Left renal cortex interstitium (tissue), 4 donors: ENCODE measurements at places on chromosomes 1 and 21.

- no peak for DNase-seq
These were observed 92.5 kb downstream of the SLC25A24 start for GRCh38 chr1:108107658-108108057.

- DNase-seq: no peak
These were observed 8.8 kb upstream of the CAMSAP2 start for GRCh38 chr1:200729863-200730262.

DNA sequence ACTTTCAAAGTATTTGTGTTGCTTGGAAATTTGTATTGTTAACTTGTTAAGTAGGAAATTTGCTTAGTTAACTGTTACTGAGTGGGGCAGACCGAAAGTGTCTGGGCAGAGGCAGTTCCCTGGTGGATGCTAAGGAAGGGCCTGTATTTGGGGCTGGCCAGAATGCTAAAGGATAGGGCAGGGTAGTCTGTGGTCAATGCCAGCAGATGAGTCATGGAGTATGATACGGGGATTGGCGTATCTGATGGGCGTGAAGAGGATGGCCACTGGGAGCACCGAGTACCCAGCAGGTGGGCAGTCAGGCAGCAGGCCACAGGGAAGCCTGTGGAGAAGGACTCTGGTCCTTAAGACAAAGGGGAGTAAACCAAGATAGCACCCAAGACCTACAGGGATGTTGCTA, 46.6 kb upstream of the SCAF4 start:
- DNase-seq: no peak

DNA sequence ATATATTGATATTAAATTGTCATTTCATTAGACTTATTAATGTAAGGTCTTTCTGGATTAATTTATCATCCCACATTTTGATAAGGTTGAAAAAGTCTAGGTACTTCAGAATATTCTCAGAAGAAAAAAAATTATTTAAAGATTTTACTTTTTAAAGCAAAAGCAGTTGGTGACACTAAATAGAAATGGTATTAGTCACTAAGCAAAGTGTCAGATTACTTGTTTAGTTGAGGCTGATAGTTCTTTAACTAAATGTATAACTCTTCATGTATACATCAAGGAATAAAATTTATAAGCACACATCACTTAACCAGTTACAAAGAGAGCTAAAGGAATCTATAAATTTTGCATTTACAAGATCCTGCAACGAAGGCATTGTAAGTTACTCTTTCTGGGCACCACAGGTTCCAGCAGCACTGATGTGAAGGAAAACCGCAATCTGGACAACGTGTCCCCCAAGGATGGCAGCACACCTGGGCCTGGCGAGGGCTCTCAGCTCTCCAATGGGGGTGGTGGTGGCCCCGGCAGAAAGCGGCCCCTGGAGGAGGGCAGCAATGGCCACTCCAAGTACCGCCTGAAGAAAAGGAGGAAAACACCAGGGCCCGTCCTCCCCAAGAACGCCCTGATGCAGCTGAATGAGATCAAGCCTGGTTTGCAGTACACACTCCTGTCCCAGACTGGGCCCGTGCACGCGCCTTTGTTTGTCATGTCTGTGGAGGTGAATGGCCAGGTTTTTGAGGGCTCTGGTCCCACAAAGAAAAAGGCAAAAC, 101.1 kb downstream of the ADARB1 start:
- DNase-seq: no peak

- DNase-seq: no peak
These were observed 30.1 kb downstream of the SZT2 start for GRCh38 chr1:43419627-43420425.

DNA sequence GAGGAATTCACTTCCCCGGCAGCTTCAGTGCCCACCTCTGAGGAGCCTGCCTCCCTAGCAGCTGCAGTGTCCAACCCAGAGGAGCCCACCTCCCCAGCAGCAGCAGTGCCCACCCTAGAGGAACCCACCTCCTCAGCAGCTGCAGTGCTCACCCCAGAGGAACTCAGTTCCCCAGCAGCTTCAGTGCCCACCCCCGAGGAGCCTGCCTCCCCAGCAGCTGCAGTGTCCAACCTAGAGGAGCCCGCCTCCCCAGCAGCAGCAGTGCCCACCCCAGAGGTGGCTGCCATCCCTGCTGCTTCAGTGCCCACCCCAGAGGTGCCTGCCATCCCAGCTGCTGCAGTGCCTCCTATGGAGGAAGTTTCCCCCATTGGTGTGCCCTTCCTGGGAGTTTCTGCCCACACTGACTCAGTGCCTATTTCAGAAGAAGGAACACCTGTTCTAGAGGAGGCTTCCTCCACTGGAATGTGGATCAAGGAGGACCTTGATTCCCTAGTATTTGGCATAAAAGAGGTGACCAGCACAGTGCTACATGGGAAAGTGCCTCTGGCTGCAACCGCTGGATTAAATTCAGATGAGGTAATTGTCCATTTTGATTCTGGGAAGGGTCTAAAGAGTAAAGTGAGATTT, 77.4 kb upstream of the BMP8A start:
- DNase-seq: no peak

DNA sequence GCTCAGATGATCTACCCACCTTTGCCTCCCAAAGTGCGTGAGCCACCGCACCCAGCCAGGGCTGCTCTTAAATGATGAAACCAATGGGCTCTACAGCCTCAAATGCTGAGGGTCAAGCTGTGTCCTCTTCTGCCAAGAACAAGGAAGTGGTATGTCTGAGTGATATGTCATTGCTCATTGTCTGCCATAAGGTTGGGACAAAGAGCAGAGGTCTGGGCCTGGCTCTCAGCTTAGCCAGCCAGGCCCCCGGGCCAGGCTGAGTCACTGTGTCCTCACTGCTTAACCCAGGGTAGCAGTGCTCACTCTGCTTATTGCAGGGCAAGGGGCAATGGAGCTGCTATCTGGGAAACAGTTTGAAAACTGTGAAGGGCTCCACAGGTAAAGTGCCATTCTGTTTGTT, 8.3 kb upstream of the ETS2 start:
- no peak for DNase-seq

DNA sequence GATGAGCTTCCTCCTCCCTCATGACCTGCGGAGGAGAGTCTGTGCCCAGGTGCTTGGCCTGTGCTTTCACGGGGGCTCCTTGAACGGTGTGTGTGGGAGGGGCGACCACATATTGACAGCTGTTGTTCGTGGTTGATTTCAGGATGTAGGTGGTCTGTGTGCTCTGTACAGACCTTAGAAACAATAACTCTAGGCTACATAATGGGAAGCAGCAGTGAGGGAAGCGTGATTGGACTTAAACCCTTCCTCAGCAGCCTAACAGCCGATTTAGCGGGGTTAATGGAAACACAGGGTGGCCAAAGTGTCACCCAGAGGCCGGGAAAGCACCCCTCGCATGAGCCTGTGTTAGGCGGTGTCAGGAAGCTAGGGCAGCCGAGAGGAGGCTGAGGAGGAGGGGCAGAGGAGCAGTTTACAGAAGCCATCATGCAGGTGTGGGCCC, 56.0 kb downstream of the TBCE start:
- no peak for DNase-seq

DNA sequence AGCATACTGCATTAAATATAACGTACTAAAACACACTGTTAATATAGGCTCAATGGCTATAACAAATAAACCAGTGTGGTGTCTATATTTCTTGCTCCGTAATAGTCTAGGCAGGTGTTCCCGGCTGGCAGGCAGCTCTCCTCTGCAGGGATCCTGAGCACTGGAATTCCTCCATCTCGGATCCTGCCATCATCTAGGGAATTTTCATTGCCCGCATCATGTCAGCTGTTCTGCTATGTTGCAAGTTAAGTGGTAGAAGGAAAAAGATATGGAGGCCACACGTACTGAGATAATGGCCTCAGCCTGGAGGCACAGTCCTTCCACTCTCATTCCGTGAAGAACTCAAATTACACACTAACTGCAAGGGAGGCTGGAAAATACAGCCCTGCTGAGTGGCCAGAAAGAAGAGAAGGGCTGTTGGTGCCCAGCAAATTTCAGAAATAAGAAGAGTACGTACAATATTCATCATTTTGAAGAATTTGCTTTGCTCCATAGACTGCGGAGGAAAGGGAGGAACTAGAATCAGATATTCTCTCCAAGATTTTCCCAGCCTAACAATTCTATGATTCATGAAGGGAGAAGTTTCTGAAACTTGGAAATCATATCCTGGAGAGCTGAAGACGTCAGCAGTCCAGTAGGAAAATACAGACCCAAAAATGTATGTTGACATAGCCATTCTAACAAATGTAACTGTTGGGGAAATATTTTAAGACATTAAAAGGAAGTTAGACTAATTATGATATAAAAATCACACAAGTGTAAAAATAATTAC, 263.3 kb downstream of the MRPL39 start:
- no peak for DNase-seq

DNA sequence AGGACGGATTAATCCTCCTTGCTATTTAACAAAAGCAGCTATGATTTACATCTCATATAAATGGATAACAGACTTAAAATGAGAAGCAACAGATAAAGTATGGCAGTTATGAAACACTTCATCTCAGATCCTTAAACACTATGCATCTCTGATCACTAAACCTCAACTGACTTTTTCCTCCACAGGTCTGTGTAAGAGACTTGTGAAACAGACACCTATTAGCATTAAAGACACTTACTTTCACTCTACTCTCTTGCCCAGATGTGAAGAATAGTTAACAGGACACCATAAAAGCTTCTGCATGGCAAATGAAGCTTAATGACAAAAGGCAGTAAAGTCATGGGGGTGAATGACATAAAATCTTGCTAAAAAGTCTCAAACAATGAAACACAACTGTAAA, 6.2 kb downstream of the LIN9 start:
- DNase-seq: no peak

GRCh38 chr1:9785406-9785805, 38.4 kb downstream of the CLSTN1 start:
- DNase-seq: no peak

GRCh38 chr21:37974081-37974480, 57.8 kb upstream of the KCNJ6 start:
- no peak for DNase-seq

- DNase-seq: no peak
These were observed 38.1 kb upstream of the LBR start for GRCh38 chr1:225465793-225466517.

- no peak for DNase-seq
These were observed at the start of gene PTPRU for GRCh38 chr1:29235955-29236711. TSS of gene PTPRU (plus strand) at chr1:29236522. CDS start at chr1:29236645, 123 bp downstream.

DNA sequence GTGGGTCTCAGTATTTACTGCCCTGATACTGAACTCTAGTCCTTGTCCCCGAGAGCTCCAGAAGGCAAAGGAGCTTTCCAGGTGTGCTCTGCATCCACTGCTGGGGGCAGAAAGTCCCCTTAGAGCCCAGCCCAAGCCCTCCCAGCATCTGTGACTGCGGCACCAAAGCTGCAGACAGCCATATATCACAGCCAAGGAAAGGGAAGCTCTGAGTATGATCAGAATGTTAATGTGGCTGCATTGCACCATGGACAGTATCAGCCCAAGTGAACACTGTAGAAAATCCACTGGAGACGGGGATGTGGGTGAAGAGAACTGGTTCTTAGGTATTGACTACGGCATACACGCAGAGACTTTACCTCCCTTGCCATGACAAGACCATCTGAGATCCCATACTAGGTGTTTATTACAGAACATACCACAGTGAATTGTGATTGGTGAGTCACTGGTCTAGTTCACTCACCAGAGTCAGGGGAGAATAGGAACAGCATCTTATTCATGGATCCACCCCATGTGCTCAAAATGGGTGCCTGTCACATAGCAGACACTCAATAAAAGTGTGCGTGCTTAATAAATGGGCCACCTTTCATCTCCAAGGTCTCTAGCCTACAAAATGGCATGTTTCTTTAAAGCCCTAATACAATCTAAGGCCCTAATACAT, 170.3 kb downstream of the HHIPL2 start:
- no peak for DNase-seq

DNA sequence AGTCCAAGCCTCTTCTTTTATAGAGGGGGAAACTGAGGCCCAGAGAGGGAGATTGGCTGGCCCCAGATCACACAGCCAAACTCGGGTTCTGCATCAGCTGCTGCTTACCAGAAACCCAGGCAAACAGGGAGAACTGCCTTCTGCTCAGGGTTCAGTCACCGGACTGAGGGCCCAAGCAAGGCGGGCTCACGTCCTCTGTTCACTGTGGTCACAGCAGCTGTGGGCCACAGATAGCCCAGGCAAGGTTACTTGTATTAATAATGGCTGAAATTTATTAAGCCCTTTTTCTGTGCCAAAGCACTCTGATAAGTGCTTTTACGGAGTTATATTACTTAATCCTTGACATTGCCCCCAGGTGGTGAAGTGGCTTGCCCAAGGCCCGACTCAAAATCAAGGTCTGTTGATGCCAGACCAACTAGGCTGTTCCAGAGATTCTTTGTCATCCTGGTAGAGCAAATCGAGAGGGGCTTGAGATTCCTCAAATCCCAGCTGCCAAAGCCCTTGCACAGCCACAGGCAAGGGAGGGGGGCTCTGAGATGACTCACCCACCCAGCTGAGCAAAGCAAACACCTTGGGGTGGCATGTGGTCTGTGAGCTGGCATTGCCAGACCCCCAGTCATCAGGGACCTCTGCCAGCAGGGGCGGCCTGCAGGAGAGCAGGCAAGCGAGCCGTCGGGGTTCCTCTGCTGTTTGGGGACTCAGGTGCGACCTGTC, 36.5 kb downstream of the EPHB2 start:
- no peak for DNase-seq

- DNase-seq: no peak
These were observed 49.1 kb upstream of the ZBTB40 start for GRCh38 chr1:22402356-22403053.

DNA sequence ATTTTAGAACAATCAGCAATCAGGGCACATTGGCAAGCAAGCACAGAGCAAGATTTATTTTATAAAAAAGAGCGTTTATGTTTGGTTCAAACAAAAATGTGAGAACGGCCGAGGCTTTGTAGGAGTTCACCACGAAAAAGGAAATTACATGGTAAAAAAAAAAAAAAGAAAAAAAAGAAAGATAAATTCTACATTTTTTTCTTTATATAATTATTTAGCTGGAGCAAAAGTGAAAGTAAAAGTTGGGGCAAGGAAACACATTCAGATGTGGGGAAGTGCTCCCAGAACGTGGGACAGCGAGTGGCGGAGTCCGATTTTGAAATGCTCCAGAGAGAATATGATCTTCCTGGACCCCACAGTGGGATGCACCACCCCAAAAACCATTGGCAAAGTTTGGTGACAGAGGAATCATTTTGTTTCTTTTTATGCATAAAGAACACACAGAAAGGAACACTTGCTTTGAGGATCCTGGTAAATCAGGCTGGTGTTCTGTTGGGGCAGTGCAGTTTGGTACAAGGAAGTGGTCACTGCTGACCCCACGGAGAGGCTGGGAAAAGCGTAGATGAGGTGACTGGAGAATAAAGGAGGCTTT, 16.3 kb upstream of the ATP5PO start:
- DNase-seq: no peak
